IMR-90 (cell line): ENCODE measurements at places on chromosomes 5 and 9.

DNA sequence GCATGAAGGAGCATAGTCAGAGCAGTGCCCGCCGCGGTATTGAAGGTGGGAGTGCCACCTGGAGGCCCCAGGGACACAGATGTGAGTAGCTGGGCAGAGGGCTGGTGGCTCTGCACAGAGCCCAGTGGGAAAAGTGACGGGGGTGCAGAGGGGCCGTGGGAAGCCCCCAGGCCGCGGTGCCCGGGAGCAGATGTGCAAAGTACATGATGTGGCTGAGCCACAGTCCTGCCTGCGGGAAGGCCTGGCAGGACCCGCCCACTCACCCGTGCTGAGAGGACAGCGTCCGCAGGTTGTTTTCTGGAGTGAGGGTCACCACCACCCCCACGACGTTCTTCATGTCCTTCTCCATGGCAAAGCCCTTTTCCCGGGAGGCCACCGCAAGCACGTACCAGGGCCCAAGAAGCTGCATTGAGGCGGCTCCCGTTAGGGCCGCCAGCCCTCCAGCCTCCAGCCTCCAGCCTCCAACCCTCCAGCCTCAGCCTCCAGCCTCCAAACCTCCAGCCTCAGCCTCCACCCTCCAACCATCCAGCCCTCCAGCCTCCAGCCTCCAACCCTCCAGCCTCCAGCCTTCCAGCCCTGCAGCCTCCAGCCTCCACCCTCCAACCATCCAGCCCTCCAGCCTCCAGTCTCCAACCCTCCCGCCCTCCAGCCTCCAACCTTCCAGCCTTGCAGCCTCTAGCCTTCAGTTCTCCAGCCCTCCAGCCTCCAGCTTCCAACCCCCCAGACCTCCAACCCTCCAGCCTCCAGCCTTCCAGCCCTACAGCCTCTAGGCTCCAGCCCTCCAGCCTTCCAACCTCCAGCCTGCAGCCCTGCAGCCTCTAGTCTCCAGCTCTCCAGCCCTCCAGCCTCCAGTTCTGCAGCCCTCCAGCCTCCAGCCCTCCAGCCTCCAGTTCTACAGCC, 914 bp downstream of the LCN6 start:
- no peak for DNase-seq

GRCh38 chr9:81410201-81410600, 279.1 kb downstream of the TLE1 start:
- peak; percentile 91 for DNase-seq

DNA sequence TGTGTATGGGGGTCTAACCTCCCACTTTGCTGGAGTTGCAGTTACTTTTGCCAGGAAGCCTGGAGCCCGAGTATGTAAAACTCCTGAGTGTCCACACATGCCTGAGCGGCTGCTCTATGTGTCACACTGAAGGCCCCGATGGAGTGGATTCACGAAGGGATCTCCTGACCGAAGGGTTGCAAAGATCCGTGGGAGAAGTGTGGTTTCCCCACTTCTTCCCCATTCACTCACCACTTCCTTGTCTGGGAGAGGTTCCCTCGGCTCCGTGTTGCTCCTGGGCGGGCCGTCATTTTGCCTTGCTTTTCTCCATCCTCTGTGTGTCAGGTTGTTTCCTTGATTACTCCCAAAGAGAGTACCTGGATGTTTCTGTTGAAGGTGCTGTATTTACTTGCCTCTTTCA, 16.2 kb upstream of the IL3 start:
- DNase-seq = no peak

DNA sequence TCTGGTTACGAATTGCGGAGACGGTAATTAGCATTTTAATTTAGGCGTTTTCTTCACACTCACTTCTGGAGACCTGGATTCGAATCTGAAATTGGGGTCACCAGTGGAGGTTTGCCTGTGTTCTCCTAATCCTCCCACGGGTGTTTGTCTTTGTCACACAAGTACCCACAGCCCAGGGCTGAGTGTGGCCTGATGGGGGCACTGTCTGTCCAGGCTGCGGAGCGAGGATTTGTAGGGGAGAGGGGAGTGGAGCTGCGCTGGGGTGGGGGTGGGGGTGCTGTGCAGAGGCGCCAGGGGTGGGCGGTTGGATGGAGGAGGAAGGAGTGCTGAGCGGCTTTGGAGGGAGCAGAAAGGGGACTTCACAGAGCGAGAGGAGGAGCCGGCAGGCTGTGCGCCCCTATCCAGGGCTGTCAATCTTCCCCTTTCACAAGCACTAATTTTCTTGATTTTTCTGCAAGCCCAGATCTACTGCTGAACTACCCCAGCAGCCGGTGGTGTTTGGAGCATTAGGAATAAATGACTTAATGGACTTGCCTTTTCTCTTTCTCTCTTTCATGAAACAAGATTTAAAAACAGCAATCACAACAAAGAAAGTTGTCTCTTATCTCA, 53.1 kb downstream of the TSPAN17 start:
- DNase-seq = no peak

DNA sequence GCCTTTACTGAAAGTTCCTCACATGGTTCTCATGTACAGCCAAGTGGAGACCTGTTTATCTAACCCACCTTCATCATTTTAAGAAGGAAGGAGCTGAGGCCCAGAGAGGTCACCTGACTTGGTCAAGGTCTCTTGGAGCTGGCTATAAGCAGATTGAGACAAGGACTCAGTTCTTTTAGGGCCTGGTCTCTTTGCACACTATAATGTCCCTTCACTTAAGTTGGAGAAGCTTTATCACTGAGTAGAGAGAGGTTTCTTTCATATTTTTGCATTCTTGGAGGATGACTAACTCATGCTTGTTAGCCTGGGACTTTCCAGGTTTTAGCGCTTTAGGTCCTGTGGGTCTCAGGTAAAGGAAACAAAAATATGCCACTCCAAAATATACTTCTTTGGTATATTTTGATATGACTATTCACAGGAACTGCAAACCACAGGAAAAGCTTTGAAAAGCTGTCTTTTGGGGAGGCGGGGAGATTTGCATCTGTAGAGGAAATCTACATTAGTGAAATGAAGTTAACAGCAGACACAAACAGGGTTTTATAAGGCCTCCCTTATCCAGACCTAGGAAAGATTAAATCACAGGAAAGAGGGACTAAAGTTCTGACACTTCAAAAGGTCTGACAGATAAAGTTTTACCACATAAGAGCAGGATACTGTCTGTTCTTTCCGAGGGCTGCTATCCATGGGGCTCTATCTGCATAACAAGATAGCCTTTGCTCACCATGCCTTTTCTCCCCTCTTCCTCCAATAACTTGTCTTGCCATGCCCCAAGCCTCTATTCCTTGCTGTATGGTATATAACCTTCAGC, 95.8 kb upstream of the ANKRD55 start:
- DNase-seq = peak; percentile 76

DNA sequence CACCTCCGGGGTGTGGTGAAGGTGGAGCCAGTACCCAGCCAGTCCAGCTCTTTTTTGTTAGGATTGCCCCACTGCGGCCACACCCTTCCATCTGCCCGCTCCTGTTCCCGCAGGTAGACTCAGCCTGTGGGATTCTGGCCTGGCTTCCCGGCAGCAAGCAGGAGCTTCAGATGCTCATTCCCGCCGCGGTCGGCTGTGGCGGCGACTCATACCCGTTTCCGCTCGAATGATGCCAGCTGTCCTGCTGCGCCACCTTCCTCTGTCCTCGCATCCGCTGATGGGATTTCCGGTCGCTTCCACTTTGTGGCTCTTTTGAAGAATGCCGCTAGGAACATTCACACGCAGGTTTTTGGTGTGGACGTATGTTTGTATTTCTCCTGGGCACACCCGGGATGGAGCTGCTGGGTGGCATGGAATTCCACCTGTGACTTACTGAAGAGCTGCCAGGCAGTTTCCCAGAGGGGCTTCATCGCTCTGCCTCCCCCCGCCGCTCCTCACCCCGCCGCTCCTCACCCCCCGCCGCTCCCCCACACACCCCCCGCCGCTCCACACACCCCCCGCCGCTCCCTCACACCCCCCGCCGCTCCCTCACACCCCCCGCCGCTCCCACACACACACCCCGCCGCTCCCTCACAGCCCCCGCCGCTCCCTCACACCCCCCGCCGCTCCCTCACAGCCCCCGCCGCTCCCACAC, 60.3 kb downstream of the TENT4A start:
- no peak for DNase-seq

- no peak for DNase-seq
Observed at GRCh38 chr5:91438871-91439270, 55.8 kb upstream of the ARRDC3 start.

- DNase-seq = peak; percentile 14
Observed at GRCh38 chr5:168114444-168115017, 176.9 kb upstream of the WWC1 start.

DNA sequence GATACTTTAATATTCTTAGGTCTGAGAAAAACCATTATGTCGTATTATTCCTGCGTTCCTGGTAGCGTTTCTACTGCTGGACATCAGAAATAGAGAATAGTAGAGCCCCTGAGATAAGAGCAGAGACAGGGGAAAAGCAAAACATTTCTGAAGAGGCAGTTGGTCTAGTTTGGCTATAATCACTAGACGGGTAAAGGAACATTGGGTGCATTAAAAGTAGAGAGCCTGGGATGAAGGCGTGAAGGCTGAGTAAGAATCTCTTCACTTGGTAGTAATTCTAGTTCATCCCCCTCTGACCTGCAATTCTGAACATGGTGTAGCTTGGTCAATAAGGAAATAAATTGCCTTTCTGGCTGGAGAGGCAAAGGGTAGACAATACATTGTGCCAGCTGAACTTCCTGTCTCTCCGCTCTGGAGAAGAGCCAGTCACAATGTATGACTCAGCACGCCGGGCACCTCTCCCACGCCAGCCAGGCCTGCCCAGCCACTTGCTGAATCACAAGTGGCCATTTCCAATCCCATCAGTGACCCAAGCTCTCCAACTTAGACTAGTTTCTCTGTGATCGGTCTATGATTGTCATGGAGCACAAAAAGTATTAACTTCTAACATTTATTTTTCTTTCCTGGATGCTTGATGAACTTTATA, 75.4 kb downstream of the STK32A start:
- DNase-seq = peak; percentile 6

DNA sequence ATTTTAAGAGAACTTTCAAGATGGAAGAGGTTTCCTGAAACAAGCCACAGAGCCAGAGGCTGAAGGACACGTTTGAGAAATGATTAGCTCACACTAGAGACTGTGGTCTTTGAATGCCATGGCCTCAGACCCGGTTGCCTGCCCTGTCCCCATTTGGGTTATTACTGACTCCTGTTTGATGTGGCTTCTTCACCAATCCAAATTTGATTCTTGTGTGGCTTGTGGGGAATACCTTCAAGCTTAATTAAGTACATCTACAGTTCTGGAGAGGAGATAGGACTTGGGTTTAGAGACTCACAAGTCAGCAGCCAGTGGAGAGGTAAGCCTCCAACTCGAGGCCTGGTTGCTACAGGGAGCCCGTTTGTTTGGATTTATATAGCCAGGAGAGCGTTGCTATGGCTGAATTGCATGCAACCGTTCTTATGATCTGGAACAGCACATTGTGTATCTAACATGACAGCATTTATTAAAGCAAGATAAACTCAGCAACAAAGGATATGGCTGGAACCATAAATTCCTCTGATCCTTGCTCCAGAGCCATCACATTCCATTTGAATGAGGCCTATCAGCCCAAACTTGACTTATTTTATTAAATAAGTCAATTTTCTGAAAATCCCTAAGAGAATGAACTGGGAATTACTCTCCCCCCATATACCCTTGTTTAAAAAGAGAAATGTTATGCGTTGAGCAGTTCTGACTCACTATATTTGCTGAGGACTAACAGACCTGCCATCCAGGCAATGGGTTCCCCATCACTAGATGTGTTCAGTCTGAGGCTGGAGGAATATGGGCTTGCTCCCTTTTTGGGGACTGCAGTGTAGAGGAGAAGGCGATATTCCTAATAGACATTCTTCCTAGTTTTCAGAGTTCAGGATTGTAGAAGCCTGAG, 88.4 kb upstream of the TNFSF8 start:
- peak; percentile 97 for DNase-seq

DNA sequence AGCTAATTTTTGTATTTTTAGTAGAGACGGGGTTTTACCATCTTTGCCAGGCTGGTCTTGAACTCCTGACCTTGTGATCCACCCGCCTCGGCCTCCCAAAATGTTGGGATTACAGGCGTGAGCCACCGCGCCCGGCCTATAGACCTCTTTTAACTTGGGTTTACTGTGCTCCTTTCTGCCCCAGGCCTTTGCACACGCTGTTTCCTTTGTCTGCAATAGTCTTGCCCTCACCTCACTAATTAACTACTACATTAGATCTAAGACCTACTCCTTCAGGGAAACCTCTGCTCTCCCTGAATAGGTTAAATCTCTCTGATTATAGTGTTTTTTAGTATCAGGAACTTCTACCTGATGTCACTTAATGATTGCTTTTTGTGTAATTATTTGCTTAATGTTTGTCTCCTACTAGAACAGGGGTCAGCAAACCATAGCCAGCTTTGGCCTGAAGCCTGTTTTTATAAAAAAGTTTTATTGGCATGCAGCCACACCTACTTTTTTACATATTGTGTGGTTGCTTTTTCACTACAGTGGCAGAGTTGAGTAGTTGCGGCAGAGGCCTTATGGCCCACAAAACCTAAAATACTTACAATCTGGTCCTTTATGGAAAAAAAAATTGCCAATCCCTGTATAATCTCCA, 31.2 kb upstream of the TLE1 start:
- DNase-seq = no peak

DNA sequence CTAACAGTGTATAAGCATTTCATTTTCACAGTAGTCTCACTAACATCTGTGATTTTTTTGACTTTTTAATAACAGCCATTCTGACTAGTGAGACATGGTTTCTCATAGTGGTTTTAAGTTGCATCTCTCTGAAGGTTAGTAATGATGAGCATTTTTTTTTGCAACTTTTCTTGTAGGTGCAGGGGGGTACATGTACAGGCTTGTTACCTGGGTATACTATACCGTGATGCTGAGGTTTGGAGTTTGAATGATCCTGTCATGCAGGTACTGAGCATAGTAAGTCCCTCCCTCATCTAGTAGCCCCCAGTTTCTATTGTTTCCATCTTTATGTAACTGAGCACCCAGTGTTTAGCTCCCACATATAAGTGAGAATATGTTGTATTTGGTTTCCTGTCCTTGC, 444.6 kb upstream of the DAB2 start:
- no peak for DNase-seq

- no peak for DNase-seq
Observed at GRCh38 chr5:170300361-170301013, 2.9 kb upstream of the LCP2 start.

- DNase-seq = peak; percentile 5
Observed at GRCh38 chr9:18747595-18747994, 273.6 kb downstream of the ADAMTSL1 start.

DNA sequence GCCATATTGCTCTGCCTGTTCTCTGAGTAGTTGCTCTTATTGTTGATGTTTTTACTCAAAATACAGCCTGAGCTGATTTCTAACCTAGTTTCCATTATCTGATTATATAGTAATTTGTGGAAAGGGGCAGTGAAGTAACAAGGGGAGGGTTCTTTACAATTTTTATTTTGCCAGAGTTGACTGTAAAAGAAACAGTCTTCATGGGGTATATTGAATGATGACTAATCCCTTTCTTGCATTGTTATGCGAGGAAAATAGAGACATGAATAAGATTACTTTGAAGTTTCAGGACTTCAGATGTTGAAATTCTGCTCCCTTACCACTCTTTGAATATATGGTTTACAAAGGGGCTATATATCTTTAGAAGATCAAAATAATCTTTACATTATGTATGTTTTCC, 9.1 kb upstream of the LRRC70 start:
- no peak for DNase-seq

- no peak for DNase-seq
Observed at GRCh38 chr5:94779684-94780083, 161.2 kb downstream of the SLF1 start.
